Gastroesophageal sphincter (tissue), 4 donors: ENCODE measurements at places on chromosomes 6 and 20. TPM values are rescaled to one million over a fixed set of nuclear protein-coding genes. Genes with fewer than 3 reads are reported as not detected.
A peak's percentile ranks its signal among the peaks of the same experiment; 100 is the strongest.

GRCh38 chr6:3876866-3877265, 27.7 kb downstream of the FAM50B start:
- ATAC-seq = no peak

DNA sequence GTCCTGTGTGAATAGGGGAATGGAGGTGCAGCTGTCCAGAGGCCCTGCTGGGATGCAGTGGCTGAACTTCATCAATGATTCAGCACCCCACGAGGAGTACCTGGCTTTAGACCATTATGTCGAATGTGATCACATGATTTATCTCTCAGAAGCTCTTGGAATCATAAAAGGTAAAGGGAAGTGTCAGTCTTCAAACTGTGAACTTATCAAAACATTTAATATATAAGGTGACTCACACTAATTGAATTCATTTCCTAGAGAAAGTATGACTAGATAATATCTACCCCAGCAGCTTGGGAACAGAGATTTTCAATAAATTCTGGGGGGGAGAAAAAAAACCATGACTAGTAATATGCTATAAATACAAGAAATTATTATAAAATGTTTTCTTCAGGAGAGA, 29.5 kb downstream of the ALDH8A1 start:
- ATAC-seq = no peak

DNA sequence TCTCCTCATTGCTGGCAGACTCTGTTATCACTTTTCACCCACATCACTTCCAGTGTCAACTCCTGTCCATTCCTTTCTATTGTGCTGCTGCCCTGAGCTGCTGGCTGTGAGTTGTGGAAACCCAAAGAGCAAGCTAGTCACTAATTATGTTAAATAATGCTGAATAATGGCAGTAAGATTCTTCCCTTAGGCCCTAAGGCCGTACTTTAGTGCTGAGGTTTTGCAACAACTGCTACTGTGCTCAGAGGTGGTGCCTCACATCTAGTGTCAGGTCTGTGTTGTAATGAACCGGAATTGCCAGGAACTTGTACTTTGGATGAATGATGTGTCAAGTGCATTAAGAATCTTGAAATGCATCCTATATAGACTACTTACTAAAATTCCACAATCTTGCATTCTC, 372.2 kb upstream of the RNF217 start:
- ATAC-seq = no peak

DNA sequence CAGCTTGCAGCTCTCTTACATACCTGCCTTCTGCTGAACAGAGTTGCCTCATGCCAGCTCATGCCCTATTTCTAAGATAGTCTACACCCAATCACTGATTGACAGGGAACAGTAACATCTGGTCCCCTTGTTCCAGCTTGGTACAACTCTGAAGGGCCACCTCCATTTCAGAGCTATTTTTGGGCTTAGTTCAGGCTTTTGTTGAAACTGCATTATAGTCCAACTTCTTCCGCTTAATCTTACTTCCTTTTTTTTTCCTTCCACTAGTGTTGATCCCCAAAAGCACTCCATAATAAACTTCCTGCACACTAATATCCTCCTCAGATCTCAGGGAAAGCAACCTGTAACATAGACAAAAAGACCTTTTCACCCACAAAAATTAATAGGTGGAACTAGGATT, 65.7 kb upstream of the TNFRSF21 start:
- no peak for ATAC-seq

GRCh38 chr6:48111143-48111506, at the start of gene PTCHD4:
PTCHD4 (minus strand) TSS chr6:48111197; CDS start chr6:48068957, 42,240 bp downstream.
- no peak for ATAC-seq

GRCh38 chr6:32933661-32934085, 7.2 kb downstream of the HLA-DMB start:
- ATAC-seq = peak; percentile 72

DNA sequence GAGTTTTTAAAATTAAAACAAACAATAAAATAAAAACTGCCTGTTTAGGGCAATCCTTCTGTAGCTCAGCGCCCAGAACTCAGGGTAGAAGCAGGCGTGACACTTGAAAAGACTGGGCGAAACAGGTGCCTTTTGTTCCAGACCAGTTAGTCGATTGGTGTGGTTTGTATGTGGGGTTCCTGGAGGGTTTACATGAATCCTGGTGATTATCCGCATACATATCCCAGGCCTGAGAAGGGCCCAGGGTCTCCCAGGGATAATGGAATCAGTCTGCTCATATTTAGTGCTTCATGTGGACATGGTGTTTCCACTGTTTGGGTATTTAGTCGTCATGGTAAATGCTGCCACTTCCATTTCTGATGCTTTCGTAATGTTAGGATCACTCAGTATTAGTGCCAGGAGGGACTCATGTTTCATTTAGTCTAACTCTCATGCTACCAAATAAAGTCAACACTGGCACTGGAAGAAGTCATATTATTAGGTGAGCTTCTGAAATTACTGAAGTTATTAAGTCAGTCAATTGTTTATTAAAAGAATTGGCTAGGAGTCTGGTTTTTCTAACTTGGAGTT, 116.5 kb downstream of the SAMD5 start:
- ATAC-seq = no peak

The HAO1 gene
- not detected for total RNA-seq

DNA sequence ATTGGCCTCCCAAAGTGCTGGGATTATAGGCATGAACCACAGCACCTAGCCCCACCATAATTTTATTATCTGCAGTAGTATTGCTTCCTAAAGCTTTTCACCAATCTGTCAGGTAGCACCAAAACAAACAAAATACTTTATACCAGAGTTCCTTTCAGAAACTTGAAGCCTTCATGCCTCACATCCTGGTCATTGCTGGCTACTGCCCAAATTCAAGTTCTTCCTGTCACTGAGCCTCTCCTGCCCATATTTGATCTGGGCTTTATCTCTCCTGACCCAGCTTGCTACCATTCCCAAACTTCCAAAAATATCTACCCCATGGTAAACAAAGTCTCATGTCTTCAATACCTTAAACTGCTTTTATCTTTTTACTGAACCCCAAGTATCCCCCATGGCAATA, 34.9 kb upstream of the DST start:
- no peak for ATAC-seq

GRCh38 chr6:144219056-144219685, 66.0 kb upstream of the UTRN start:
- no peak for ATAC-seq
